ENCODE measurements at places on chromosomes 2 and 18. TPM values are rescaled to one million over a fixed set of nuclear protein-coding genes. Genes with fewer than 3 reads are reported as not detected.

MAP2 gene
- 6.7 TPM for total RNA-seq

SCN7A gene
- total RNA-seq = 6.2 TPM

FEV gene
- not detected for total RNA-seq

STAT4 gene
- total RNA-seq = 27.3 TPM

ITPRIPL1 gene
- total RNA-seq = 1.5 TPM

- H3K36me3 ChIP-seq = no peaks in the 10 kb centered on the region
- H3K4me3 ChIP-seq = no peak overlapping the region
- H3K27me3 ChIP-seq = no peaks in the 10 kb centered on the region
- H3K4me1 ChIP-seq = no peaks in the 10 kb centered on the region
These were observed 70.8 kb upstream of the SMAD7 start for GRCh38 chr18:49021433-49022129.

DNA sequence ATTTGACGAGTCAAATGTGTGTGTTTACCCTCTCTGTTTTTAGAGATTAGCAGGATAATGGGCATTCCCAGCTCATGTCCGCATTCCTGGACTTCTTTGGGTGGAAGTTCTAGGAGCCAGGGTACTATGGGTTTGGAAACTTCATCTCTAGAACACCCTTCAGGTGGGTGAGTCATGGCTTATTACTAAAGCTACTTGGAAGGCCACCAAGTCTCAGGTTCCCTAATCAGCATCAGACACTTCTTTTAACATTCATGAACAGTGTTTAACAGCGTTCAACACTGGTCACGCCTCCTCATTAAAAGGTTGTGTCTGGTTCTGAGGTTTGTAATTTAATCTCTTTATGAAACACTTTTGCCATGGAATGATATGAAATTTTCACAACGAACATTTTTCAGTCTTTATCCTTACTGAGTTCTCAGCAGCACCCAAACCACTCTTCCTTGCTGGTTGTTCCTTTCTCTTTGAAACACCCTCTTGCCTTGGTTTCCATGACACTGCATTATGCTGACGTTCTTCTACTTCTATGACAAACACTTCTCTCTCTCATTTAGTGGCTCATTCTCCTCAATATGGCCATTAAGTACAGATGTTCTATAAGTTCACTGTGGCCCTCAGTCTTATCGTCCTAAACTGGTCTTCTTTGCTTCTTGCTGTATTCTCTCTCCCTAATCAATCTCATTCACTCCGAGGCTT lies 49.3 kb downstream of the MMADHC start:
- DNase-seq = no peak
- H3K36me3 ChIP-seq = no peaks in the 10 kb centered on the region
- no peak overlapping the region for H3K27ac ChIP-seq
- no peak overlapping the region for H3K4me3 ChIP-seq

DNA sequence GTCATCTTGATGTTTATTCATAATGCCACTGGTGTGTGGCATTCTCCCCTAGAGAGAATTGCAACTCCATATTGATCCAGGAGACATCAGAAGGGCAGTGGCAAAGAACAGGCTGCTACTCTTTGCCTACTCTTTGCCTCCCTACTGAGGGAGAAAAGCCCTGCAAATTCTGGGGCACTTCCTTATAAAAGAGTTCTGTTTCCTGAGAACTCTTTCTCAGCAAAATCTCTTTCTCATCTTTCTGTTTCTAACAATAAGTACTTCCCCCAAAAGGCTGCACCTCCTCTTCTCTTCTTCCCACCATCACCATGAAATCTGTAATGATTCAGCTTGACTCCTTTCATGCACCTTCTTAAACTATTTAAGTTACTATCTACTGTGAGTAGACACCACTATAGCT lies 270.3 kb downstream of the MREG start:
- H3K27ac ChIP-seq = no peak overlapping the region
- H3K36me3 ChIP-seq = no peaks in the 10 kb centered on the region
- H3K27me3 ChIP-seq = no peaks in the 10 kb centered on the region

DNA sequence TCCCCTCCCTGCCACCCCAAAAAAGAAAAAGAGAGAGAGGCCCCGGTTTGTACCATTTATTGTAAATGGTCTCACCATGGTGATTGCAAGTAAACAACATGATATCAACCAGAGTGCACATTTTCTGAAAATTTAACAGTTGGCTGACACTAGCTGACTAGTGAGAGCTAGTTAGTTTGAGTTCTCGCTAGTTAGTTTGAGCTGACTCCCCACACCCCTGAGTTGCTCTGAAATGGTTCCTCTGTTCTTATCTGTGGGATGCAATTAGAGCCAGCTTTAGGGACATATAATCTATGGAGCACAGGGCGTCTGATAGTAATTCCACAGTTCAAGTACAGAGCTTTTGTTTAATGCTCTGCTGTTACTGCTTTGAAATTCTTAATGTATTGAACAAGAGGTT lies 13.1 kb downstream of the CASP10 start:
- H3K27me3 ChIP-seq = no peaks in the 10 kb centered on the region
- peaks cover 3% of the 10 kb centered on the region for H3K36me3 ChIP-seq
- no peak overlapping the region for H3K4me3 ChIP-seq
- DNase-seq = no peak

GRCh38 chr2:240670950-240671349 lies 11.7 kb downstream of the AQP12B start:
- H3K4me1 ChIP-seq = no peaks in the 10 kb centered on the region
- no peak overlapping the region for H3K4me3 ChIP-seq
- no peak overlapping the region for H3K27ac ChIP-seq
- H3K27me3 ChIP-seq = no peaks in the 10 kb centered on the region

- H3K27me3 ChIP-seq = no peaks in the 10 kb centered on the region
- H3K4me3 ChIP-seq = no peak overlapping the region
These were observed 2.1 kb upstream of the CHCHD5 start for GRCh38 chr2:112582314-112582746.

DNA sequence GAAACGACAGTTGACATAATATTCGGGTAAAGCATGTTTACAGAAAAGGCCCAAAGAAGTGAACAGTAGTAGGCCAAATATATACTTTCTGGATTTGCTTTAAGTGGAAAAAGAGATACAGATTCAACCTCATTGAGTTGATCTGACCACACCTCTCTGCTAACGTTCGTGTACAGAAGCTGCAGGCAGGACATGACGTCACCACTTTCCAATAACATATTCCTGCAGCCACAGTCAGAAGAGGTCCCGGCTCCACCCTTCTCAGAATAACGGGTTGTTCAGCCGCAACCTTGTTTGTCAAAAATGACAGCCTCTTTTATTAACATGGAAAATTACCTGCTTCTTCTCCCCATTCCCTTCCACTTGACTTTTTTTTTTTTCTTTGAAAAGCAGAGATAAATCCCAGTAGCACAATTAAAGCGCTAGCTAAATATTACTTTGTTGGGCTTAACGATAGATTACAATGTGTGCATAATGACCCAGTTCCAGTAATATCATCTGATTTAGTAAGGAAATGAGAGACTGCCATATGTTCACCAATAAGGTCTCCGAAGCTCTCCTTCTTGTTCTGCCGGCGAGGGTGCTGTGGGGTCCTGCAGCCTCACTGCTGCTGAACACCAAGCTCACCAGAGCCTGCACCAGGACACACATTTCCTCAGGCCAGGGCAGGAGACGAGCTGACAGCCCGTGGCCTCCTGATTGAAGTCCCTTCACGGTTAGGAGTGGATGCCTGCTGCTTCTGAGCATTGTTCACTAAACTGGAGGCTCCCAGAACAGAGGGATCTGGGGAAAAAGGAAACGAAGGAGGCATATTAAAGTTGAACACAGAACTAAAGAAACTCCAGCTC lies 451.0 kb upstream of the SALL3 start:
- H3K36me3 ChIP-seq = no peaks in the 10 kb centered on the region
- H3K27ac ChIP-seq = no peak overlapping the region
- peak; percentile 55 for DNase-seq
- no peak overlapping the region for H3K4me3 ChIP-seq

DNA sequence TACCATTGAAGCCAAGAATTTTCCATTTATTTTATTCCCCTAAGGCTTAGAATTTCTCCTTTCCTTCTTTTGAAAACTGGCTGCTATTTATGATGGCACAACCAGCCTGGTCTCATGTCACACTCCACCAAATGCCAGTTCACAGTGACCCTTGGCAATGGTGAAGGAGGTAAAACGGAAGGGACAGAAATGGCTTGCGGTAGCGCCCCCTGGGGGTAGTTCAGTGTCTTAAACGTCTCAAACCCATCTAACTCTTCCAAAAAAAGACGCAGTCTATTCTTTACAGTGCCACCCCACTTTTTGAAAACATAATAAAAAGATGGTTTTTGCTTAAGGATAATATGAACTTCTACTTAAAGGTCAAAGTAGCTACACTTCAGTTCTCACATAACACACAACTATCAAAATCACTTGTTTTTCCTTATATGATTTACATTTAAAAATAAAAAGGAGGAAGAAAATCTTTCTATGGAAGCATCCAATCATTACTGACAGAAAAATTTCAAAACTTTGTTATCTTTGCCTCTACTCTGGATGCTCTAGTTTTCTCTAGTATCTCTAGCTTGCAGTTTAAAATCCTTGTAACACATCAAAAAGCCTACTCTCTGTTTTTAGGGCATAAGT lies 28.0 kb downstream of the PNO1 start:
- H3K36me3 ChIP-seq = peaks cover 18% of the 10 kb centered on the region
- no peak for DNase-seq
- H3K4me1 ChIP-seq = no peaks in the 10 kb centered on the region

- no peak overlapping the region for H3K27ac ChIP-seq
- no peaks in the 10 kb centered on the region for H3K27me3 ChIP-seq
- no peak overlapping the region for H3K4me3 ChIP-seq
These were observed 46.1 kb upstream of the DAPL1 start for GRCh38 chr2:158748926-158749590.

DNA sequence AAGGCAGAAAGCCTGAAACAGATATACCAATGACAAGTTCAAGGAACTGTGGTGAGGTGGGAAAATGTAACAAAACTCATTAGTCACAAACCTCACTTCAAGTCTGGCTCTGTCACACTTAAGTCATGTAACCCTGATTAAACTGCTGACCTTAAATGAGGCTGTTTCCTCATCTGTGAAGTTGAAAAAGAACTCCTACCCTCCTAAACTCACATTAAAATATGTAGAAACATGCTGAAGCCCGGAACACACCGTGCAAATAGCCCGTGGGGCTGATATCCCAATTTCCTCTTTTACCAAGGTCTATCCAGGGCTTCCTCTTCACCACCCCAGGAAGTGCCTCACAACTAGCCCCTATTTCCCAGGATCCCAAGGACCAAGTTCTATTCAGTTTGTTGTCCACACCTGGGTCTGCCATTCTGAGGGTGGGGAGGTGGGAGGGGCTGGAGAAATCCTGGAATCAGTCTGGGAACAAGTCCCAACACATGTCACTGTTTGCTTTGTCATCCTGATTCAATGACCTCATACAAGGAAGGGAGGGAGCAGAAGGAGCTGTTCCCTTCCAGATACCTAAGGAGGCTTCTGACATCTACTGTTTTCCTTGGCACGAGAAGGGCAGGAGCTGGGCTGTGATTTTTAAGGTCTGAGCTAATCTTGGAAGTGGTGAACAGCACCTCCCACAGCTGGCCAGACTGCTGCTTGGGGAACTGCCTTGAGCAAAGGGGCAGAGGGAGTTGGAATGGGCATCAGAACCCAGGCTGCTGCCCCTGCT lies 42.3 kb downstream of the SLC4A1AP start:
- H3K27me3 ChIP-seq = no peaks in the 10 kb centered on the region
- peak overlapping the region; percentile 84 for H3K27ac ChIP-seq
- H3K36me3 ChIP-seq = no peaks in the 10 kb centered on the region
- no peak overlapping the region for H3K4me3 ChIP-seq

DNA sequence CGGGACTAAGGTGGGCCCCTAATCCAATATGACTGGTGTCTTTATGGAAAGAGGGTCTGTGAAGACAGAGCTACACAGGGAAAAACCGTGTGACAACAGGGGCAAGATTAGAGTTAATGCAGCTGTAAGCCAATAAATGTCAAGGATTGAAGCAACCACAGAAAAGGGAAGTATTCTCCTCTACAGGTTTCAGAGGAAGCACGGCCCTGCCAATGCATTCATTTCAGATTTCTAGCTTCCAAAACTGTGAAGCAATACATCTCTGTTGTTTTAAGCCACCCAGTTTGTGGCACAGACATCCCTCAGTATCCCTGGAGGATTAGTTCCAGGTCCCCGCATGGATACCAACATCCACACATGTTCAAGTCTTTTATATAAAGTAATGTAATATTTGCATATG lies 48.8 kb downstream of the SPP2 start:
- no peaks in the 10 kb centered on the region for H3K36me3 ChIP-seq
- no peak overlapping the region for H3K27ac ChIP-seq
- no peak overlapping the region for H3K4me3 ChIP-seq
- no peaks in the 10 kb centered on the region for H3K27me3 ChIP-seq
- H3K4me1 ChIP-seq = no peaks in the 10 kb centered on the region
- DNase-seq = no peak

DNA sequence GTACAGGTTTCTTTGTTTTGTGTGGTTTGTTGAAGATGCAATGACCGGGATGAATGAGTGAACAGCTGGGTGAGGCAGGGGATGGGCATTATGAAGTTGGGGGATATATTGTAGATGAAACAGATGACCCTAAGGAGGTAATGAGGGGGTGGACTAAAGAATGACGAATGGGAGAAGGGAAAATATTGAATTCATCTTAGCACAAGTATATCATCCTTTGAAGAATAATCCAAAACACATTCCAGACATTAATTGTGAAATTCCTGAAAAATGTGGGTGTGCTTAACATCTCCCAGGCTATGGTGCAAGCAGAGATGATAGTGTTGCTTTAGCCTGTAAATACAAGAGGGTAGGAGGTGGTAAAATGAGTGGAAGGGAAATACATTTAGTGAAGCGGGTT lies 5.8 kb downstream of the CRIM1 start:
- no peaks in the 10 kb centered on the region for H3K36me3 ChIP-seq
- DNase-seq = no peak
- no peak overlapping the region for H3K27ac ChIP-seq
- no peaks in the 10 kb centered on the region for H3K27me3 ChIP-seq
- no peak overlapping the region for H3K4me3 ChIP-seq

DNA sequence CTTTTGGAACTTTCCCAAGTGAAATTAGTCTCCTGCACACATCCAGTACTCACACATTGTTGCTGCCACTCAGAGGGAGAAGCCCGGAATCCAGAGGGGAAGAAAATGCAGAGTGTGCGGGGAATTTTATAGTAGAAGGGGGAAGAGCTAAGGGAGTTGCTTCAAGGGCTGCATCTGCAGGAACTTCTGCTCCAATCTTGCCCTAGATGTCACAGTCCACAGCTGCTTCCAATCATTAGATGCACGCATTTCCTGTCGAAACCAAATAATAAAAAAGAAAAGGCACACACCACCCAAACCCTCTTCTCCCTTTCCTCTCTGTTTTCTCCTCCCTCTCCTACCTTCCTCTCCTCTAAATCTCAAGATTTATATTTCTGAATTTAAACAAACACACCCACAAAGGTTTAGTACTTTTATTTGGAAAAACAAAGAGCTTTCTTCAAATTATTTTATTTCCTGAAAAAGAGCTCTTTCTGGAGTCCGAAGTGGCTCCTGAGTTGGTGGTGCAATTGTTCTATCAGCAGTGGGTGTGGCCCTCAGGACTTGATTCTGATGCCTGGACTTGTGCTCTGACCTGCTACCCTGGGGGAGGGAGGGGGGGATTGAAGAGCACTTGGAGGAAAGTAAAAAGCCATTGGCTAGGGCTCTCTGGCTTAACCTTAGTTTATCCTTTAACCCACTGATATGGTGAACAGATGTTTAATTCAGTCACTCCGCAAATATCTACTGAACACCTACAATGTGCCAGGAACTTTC lies 72.0 kb downstream of the KCNE4 start:
- H3K4me1 ChIP-seq = peaks cover 19% of the 10 kb centered on the region
- no peaks in the 10 kb centered on the region for H3K36me3 ChIP-seq
- DNase-seq = no peak
- no peak overlapping the region for H3K4me3 ChIP-seq

GRCh38 chr2:55163941-55164390 lies 68.1 kb downstream of the CLHC1 start:
- no peak for DNase-seq
- H3K4me1 ChIP-seq = no peaks in the 10 kb centered on the region
- peak overlapping the region; percentile 26 for H3K27ac ChIP-seq
- H3K27me3 ChIP-seq = no peaks in the 10 kb centered on the region
